ENCODE measurements at places on chromosomes 6 and 20.

DNA sequence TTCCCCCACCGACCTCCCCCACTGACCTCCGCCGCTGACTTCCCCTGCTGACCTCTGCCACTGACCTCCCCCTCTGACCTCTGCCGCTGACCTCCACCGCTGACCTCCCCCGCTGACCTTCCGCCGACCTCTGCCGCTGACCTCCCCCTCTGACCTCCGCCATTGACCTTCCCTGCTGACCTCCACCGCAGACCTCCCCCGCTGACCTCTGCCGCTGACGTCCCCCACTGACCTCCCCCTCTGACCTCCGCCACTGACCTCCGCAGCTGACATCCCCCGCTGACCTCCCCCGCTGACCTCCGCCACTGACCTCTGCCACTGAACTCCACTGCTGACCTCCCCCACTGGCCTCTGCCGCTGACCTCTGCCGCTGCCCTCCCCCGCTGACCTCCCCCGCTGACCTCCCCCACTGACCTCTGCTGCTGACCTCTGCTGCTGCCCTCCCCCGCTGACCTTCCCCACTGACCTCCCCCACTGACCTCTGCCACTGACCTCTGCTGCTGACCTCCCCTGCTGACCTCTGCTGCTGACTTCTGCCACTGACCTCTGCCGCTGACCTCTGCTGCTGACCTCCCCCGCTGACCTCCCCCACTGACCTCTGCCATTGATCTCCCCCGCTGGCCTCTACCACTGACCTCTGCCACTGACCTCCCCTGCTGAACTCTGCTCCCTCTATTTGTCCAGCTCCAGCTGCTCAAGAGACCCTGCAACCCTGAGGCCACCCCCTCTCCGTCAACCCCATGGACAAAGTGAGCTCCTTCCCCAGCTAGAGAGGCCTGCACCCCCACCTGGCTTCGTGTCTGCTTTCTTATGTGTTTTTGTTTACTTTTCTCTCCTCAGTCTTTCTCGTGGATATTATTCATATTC, 91.4 kb upstream of the AFDN start:
- no peak for DNase-seq

- no peak for DNase-seq
Measured at GRCh38 chr6:90905351-90905750, 318.5 kb upstream of the MAP3K7 start.

- no peak for DNase-seq
Measured at GRCh38 chr20:58131151-58131550, 97.3 kb downstream of the ANKRD60 start.

GRCh38 chr6:71489736-71490135, 201.1 kb downstream of the OGFRL1 start:
- no peak for DNase-seq

Data from activated CD4-positive, alpha-beta memory T cell treated with anti-CD3 and anti-CD28 coated beads for 36 hours (primary cell).